Cortex of kidney (tissue), 1 donor: ENCODE measurements at places on chromosomes 4 and X.

GRCh38 chr4:2792711-2793585 lies at the start of gene SH3BP2:
Gene SH3BP2, plus strand, starts transcription at chr4:2793085. Its CDS starts 27,533 bp downstream, at chr4:2820618.
- no peak for DNase-seq

DNA sequence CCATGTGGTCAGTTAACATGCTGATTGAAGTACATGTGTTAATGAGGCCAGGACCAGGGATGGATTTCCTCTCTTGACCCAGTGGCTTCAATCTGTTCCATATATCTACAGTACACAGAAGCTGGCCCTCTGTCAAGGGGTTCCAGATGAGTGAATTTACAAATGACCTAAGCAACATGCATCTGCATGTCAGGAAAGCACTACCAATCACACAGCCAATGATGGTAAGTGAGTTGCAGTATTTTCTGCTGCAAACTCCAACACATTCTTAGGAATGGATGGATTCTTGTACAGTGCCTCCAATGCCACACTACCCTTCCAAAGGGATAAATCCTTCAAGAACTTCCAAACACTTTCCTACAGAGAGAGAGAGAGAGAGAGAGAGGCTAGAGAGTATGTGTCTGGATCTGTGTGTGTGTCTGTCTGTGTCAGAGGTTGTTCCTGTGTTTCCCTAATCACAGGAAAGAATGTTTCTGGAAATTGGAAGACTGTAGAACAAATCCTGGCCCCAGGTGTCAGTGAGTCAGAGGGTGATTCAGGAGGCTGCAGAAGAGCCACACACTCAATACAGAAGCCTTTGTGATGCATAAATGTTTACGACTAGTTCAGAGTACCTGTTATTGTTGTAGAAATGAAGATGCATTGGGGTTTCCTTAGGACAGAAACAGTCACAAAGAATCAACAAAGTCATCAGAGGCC lies 107.5 kb downstream of the GUCY2F start:
- DNase-seq = no peak

DNA sequence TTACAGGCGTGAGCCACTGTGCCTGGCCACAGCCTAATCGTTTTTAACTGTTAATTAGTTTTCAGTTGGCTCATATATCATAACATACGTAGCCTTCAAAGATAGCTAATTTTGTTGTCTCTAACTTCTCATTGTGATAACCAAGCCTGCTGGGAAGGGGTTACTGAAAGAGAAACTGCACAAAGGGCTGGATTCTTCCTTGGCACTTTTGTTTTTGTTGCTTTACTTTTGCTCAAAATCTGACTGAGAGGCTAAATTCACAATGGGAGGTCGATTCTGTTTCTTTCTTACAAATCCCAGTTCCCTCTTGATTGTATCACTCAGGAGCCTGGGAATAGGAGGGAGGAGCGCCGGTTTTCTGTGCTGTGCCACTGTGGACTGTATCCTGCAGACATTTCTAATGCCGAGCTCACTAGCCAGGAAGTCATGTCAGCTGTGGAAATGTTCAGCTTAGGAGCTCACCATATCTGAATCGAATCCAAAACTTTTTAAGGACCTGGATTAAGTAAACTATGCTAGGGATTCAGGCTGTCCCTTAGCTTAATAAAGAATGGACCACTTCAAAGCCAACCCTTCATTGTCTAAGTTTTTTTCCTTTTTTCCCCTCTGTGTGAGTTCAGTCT lies 120.5 kb upstream of the FAT1 start:
- no peak for DNase-seq

- DNase-seq = no peak
Measured at GRCh38 chrX:132206259-132206658, 13.0 kb downstream of the RAP2C start.

DNA sequence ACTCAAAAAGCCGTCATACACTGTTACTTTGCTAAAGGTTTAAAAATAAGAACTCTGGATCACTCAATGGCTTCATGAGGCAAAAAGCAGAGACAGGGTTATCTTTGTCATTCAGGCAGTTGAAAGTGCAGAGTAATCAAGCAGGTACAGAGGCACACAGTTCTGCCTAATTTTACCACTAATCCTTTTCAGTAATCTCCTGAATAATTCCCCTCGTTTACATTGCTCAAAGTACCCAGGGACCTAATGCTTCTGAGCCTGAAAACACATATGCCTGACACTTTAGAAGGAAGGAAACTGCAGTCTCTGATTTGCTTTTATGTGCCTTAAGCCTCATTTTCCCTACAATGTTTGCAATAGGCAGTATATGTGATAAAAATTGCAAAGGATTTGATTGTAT lies 71.4 kb upstream of the TRAM1L1 start:
- no peak for DNase-seq

DNA sequence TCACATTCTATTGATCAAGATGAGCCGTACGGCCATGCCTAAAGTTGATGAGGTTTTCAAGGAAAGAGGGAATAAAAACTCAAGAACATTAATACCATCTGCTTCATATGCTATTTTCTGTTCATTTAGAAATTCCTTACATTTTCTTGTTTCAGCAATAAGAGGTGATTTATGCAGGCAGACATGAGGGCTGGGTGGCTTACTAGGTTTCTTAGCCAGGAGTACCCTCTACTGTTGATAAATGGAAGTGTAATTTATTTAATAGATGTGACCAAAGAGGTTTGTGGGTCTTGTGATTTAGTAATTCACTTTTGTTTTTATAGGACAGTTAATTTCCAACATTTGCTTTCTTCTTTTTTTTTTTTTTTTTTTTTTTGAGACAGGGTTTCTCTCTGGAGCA lies 6.4 kb upstream of the SMIM9 start:
- DNase-seq = no peak

- DNase-seq = no peak
Measured at GRCh38 chr4:150477869-150478268, 104.1 kb upstream of the MAB21L2 start.

DNA sequence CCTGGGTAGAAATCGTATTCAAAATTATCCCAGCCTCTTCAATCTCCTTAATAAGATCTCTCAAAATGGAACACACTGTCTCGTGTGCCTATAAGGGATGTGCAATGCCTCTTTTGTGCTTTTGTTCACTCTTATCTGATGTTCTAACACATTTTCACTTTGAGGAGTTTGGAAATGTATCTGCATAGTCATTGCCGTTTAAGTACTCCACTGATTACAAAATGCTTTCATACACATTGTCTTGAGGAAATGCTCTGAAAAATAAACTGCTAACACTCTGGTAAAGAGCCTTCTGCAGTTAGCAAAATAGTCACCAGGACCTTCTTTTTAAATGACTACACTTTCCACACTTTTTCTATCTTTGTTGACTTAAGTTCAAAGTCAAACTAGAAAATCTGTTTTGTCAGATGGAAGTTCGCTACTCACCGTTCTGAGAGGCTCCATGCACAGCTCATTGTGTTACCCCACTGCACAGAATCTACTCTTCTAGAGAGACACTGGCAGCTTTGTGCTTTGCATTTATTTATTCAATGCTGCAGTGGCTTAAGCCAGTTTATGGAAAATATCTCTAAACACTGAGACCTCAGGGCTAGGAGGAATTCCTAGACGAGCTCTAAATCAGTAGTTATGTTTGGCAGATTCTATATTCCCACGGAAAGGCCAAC lies 159.0 kb downstream of the CHIC2 start:
- DNase-seq = no peak

GRCh38 chr4:140673729-140674128 lies 82.5 kb downstream of the TBC1D9 start:
- no peak for DNase-seq

DNA sequence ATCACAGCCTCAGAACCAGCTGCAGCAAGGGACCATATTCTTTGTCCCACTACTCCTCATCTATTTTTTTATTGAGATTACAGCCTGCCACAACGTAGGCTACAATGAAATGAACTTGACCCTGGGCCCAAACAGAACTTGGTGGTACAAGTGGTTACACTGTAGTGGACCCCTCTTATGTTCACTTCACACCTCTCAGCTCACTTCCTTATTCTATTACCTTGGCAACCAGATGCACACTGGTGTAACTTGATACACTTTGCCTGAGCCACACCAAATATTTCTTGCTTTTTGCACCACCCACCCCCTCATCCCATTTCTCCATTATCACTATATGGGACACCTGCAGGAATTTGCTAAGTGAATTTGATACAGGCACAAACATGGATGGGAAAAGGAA lies 105.8 kb downstream of the CXCL13 start:
- DNase-seq = no peak

- DNase-seq = no peak
Measured at GRCh38 chr4:41814565-41814964, 66.0 kb upstream of the PHOX2B start.

GRCh38 chr4:158590824-158591223 lies 69.1 kb downstream of the RXFP1 start:
- no peak for DNase-seq

- no peak for DNase-seq
Measured at GRCh38 chr4:121688261-121688660, 8.5 kb downstream of the ANXA5 start.

DNA sequence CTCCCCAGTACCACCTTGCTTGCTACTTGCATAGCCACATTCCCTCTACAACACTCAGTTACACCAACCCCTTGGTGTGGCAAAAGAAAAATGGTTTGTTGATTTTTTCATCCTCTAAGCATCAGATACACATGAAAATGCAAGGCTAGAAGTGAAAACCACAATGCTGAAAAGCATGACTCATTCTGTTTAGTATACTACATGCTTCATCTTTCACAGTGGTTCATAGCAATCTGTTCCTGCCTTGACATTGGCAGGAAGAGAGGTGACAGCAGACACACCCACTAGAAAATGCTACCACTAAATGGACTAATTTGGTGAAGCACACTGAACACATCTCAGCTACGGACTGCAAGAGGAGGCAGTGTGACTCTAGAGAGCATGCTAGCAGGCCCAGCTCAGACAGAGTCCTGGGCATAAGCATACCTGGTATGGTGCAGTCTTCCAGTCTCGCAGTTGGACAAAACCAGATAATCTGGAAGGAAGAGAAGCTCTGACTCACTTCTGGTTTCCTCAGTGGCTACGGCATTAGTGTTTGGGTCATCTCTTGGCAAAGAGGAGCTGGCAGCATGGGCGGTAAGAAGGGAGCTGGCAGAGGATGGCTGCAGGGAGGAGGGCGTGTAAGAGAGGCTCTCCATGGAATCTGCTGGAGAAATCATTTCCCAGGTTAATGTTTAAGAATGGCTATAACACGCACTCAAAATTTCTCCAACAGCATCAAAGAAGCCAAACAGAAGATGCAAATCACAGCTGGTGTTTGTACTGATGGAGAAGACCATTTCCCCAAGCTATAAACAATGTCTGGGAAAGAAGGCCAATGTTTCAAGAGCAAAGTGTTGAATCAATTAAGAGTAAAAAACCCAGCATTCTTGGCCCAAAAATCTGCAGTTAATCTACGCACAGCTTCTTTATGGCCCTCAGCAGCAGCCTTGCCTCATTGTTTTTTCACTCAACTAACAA lies 37.8 kb downstream of the GAB3 start:
- no peak for DNase-seq

- DNase-seq = no peak
Measured at GRCh38 chr4:68599150-68599549, 23.0 kb upstream of the UGT2B17 start.

GRCh38 chr4:25723409-25723808 lies 67.8 kb downstream of the SLC34A2 start:
- DNase-seq = no peak

DNA sequence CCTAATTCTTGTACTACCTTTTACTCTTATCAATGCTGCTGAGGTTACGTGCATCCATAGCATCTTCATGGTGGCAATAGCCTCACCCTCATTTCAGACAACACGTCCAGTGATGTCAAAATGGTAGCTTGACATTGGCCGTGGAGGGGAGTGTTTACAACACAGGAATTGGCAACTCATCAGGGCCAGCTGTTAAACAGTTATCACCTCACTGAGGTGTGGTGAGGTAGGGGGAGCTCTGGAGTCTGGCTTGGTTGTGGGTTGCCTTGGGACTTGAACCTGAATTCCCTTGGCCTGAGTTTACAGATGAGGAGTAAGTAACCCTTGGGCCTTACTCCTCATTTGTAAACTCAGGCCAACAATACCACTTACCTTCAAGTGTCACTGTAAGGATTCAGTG lies 10.4 kb downstream of the SASH3 start:
- DNase-seq = no peak
